Activated naive CD4-positive, alpha-beta T cell treated with anti-CD3 and anti-CD28 coated beads, Interleukin-2, amount 10 ng/mL, durations not matched to agents 7 days and 5 days (primary cell): ENCODE measurements at places on chromosomes 4 and X.

DNA sequence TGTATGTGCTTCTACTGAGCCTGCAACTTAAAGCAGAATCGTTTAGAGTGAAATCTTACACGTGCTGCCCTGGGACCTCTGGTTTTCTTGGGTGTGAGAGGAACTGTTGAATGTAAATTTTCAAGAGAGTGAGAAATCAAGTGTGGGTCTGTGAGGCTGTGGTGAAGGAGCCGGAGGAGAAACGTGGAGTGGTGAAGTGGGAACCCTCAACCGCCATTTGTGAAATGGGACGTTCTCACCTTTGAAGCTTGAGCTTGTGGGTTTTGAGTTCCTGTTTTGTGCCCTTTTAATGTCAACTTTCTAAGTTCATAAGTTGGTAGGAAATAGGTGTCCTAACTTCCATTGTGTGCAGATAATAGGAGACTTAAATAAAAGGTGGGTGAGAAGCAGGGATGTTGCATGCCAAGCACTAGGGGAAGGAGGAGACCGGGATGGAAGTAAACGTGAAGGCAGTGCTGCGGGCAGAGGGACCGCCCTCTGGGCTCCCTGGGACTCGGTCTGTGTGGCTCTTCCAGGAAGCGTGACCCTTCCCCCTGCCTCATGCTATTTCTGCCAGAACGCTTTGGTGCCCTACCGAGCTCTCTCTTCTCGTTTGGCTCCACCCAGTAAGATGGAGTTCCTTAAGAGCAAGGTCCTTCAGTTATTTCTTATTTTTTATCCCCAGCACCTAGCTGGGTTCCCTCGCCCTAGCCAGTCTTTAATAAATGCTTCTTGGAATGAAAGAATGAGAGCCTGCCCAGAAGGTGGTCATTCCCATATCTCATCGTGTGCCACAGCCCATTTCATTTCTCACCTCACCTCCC, 56.0 kb downstream of the TMEM131L start:
- peak; percentile 80 for DNase-seq

- DNase-seq, result no peak
Observed at GRCh38 chr4:176448761-176449160, 129.0 kb downstream of the SPCS3 start.

DNA sequence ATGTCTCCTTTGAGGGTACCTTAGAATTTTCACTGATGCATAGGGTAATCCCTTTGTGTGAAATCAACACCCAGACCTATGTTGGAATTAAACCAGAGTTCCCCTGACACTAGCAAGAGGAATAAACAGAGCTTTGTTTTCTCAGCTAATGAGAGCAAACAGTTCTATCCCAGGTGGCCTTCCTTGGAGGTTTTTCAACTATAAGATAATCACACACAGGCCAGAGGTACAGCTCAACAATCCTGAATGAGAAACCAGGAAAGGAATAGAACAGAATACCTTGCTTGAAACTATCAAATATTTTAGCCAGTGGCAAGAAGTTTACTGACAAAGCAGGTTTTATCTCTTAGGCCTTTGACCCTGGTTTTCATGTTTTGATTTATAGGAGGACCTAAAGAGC, 100.2 kb downstream of the OTC start:
- DNase-seq, result no peak

DNA sequence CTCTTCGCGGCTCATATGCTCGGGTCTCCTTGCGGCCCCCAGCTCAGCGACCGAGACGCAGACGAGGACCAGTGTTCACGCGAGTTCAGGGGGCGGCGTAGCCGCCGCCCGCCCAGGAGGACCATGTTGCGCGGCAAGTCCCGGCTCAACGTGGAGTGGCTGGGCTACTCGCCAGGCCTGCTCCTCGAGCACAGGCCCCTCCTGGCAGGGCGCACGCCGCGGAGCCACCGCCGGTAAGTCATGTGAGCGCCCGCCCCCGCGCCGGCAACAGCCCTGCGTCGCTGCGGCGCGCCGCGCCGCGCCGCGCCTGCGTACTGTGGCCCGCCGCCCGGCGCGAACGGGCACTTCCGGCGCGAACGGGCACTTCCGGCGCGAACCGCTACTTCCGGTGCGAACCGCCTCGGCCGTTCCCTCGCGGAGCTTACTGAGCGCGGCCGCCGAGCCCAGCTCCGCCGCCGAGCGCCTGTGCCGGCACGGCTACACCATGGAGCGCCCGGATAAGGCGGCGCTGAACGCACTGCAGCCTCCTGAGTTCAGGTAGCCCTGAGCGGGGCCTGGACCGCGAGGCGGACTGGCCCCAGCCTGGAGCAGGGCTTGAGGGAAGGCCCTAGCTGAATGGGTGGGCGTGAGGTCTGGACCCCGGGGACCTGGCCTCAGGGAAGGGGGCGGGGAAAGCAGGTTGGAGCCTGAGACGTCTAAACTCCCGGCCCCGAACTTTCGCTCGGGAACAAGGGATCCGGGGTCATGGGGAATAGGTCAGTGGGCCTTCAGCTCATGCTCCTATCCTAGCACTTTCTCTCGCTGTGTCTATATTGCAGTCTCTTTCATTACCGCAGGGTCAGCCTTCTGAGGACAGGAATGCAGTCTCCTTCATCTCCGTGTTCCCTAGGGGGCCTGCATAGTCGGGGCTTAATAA, at the start of gene VMA21:
Gene VMA21, plus strand, starts transcription at position 382 of the 916 bp plus-strand sequence. Its CDS starts 103 bp downstream, at position 485.
- DNase-seq, result peak; percentile 84

GRCh38 chrX:69021141-69021960, 143.9 kb downstream of the PJA1 start:
- no peak for DNase-seq

GRCh38 chr4:109395694-109396093, 37.9 kb upstream of the SEC24B start:
- DNase-seq, result no peak

- no peak for DNase-seq
Observed at GRCh38 chrX:131910586-131910985, 112.5 kb upstream of the STK26 start.

DNA sequence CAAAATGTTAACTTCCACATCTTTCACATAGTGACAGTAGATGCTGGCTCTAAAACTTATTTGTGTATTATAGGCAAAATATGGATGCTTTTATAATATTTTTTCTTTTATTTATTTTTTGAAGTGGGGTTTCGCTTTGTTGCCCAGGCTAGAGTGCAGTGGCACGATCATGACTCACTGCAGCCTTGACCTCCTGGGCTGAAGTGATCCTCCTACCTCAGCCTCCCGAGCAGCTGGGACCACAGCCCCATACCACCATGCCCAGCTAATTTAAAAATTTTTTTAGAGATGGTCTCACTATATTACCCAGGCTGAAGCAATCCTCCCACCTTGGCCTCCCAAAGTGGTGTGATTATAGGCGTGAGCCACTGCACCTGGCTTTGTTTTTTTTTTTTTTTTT, 48.6 kb downstream of the ZFX start:
- DNase-seq, result no peak

DNA sequence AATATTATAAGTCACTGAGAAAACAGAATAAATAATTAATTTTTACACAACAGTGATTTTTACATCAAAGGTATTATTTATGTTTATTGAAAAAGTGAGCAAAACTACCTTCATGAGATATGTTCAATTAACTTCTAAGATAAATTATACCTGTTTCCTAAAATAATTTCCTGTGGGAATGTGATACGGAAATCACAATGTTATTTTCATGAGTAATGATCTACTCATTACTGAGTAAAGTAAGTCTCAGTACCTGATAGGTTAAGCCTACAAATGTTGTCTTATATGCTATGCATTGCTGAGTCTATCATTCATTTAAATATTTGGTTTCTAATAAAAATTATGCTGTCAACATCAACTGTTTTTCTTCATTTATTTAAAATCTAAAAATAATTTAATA, 324.0 kb downstream of the STPG2 start:
- DNase-seq, result no peak

- no peak for DNase-seq
Observed at GRCh38 chr4:74294681-74295080, 13.6 kb upstream of the EPGN start.

DNA sequence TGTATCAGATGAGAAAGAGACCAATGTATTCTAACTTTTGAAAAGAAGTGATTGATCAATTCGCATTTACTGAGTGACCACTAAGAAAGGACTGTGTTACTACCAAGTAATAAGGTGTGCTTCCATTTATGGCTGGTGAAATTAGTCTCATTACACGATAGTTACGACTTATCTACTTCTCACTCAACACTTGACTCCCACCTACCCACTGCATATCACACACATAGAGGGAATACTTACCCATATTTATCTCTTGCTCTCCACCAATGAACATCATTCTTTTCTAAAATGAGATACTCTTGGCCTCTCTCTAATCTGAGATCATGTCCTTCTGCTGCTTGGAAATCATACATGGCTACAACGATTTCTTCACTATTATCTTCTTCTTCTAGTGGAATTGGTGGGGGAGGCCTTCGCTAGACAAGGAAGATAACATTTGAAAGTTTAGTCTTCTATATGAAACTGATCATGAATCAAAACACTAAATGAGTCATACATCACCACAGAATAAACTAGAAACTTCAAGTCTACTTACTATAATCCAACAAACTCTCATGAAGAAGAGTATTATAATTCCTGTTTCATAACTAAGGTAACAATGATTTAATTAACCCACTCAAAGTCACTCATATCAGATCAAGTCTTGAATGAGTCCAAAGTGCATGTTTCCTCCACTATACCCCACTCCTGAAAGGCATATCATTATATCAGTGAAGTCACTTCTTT, 33.7 kb upstream of the TXK start:
- DNase-seq, result no peak

- no peak for DNase-seq
Observed at GRCh38 chrX:109351557-109351956, 130.3 kb downstream of the GUCY2F start.

GRCh38 chr4:11598591-11598990, 169.9 kb upstream of the HS3ST1 start:
- no peak for DNase-seq

GRCh38 chr4:31146366-31146765, 426.2 kb downstream of the PCDH7 start:
- no peak for DNase-seq
